ENCODE measurements at places on chromosomes 13 and 19.

DNA sequence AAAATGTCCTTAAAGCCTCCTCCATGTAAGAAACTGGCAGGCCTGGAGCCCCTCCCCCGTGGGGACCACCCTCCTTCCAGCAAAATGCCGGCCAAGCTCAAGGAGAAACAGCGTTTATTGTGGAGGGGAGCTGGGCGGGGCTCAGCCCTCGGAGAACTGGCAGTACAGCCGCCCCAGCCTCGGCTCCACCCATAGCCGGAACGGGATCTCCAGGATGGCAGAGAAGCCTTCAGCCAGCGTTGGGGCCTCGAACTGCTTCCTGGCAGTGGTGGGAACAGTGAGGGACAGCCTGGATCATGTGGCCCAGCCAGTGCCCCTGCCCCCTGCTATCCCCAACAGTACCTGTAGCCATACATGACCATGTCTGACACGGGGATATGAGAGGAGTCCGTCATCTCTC lies 6.3 kb downstream of the PNKP start:
- no peak for DNase-seq

DNA sequence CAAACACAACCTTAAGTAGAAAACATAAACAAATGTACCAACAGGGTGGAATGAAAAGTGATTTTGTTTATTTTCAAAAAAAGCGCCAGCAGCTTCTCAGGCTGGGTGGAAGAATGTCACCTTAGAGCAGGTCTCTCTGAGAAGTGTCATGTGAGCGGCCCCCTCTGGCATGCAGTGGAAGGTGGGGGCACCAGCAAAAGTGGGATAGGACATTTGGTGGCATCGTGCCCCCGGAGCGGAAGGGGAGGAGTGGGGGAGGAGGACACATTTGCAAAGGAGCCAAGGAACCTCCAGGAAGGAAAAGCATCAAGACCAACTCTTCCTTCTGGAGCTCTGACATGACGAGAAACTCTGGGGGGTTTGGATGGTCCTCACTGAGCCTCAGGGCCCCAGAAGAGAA lies 635.3 kb downstream of the UQCRFS1 start:
- no peak for DNase-seq

DNA sequence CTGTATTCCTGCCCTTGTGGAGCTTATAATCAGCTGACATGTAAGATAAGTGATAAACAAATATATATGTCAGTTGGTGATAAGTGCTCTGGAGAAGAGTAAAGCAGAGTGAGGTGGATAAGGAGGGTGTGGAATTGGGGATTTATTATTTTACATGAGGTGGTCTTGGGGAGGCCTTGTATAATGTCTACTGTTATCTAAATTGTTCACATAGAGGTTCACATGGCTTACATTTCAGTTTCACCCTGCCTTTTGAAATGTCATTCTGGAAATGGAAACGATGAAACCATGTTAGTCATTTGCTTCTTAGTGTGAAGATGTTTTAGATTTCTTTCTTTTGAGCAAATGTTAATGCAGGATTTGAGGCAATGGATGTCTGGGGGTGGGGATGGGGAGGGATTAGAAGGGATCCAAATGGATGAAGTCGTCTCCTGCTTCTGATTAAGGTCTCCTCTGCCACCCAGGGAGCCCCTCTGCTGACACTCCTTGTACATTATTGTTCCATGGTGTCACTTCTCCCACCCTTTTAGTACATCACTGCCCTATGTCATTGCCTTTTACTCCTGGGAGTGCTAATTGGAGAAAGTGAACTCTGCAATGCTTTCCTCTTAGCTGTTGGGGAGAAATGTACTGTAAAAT lies 14.0 kb downstream of the B3GLCT start:
- no peak for DNase-seq

- DNase-seq = no peak
Measured at GRCh38 chr13:48232420-48233045, 473 bp upstream of the ITM2B start.

- no peak for DNase-seq
Measured at GRCh38 chr13:78161266-78161665, 242.6 kb upstream of the EDNRB start.
